ENCODE measurements at places on chromosomes 11 and 22.
A peak's percentile ranks its signal among the peaks of the same experiment; 100 is the strongest.

GRCh38 chr22:46846150-46846831 lies 83.8 kb downstream of the TBC1D22A start:
- DNase-seq, result no peak

DNA sequence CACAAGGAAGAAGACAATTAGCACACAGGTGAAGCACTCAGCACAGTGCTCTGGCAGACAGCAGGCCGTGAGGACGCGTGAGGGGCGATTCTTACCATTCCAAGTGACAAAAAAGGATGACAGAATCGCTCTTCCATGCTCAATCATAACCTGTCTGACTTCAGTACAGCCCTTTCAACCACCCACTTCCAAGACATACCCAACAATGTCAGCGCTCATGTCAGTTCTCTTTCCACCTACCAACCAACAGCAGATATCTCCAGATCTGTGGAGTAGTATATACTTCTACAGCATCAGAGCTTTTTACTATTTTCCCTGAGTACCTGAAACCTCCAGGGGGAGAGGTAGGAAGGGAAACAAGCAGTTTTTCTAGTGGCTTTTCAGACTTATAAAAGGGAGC lies 40.2 kb downstream of the MORC2 start:
- DNase-seq, result no peak

DNA sequence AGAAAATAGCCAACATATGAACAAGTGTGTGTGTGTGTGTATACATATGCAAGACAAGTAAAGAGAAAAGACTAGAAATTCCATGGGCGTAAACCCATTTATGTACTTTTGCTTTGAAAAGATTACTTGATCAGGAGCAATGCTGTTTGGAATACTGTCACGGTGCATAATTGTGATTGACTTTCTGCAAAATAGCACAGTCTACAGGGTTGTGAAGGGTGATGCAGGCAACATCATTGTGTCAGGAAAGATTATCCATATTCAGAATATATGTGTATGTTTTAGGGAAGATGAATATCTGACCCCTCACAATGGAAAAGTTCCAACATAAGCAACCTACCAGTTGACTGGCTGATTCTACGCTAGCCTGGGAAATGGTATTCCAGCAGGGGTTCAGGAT lies 307.7 kb downstream of the JRKL start:
- no peak for DNase-seq

DNA sequence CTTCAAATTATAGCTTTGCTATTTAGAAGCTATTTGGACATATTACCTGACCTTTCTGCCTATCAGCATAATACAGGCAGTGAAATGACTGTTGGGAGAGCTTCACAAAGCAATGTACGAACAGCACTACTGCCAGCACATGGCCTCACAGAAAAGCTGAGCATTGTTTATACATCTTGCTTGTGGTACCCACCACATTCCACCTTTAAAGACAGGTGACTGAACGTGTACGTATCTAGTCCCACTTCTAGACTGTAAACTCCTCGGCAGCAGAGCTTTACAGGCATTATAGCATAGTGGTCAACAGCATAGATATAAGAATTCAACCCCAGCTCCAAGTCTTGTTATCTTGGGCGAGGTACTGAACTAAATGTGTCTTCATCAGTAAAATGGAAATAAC lies 1.6 kb downstream of the JOSD1 start:
- peak; percentile 17 for DNase-seq
